ENCODE measurements at places on chromosomes 16 and 17.
A peak's percentile ranks its signal among the peaks of the same experiment; 100 is the strongest.

DNA sequence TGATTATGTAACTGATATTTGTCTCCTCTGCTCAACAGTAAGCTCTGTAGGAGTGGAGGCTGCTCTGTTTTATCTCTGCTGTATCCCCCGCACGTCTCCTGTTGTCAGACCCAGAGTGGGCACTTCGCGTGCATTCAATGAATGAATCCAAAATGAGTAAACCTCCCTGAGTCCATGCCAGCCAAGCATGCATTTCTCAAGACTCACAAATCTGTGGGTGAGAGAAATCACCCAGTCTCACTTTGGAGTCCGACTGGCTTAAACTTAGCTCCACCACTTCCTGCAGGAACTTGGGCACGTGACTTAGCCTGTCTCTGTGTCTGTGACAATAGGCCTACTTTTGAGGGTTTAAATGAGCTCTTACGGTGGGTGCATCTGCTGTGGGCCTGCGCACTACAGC is 3.7 kb downstream of the PNPO start:
- DNase-seq, result no peak

DNA sequence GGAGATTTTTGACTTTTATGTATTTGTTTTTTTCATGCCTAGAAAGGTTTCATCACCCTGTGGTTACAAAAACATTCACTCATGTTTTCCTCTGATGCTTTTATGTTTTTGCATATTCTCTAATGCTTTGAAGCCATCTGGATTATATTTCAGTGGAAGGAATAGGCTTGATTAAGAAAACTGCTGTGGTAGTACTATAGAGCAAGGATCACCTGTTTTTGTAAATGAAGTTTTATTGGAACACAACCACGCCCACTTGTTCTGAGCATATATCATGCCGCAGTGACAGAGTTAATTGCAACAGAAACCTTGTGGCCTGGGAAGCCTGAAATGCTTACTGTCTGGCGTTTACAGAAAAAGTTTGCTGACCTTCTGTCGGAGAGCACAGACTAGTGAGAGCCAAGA is 11.5 kb downstream of the COX10 start:
- DNase-seq, result no peak

GRCh38 chr17:48671697-48672171 is 45.6 kb upstream of the HOXB9 start:
- peak; percentile 63 for DNase-seq

GRCh38 chr17:2181897-2182448 is 121.6 kb downstream of the SMG6 start:
- DNase-seq, result no peak

GRCh38 chr17:57255182-57255775 is 1.0 kb upstream of the MSI2 start:
- DNase-seq, result no peak

DNA sequence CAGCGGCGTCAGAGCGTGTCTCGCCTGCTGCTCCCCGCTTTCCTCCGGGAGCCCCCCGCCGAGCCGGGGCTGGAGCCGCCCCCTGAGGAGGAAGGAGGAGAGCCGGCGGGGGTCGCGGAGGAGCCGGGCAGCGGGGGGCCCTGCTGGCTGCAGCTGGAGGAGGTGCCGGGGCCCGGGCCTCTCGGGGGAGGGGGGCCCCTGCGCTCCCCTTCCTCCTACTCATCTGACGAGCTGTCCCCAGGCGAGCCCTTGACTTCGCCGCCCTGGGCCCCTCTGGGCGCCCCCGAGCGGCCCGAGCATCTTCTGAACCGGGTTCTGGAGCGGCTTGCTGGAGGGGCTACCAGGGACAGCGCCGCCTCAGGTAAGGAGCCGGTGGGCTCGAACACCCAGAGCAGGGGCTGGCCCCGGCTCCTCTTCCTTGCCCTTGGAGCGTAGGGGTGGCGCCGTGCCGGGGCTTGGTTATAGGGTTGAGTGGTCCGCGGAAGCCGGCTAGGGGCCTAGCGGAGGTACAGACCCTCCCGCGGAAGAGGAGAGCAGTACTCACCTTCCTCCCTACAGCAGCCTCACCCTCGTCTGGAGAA is 841 bp downstream of the RAPGEFL1 start:
- DNase-seq, result no peak

GRCh38 chr17:4480929-4481898 is 17.5 kb upstream of the SPNS2 start:
- DNase-seq, result no peak

GRCh38 chr16:11824362-11824761 is 27.0 kb downstream of the RSL1D1 start:
- no peak for DNase-seq

- DNase-seq, result no peak
Observed at GRCh38 chr16:73853968-73854367, 442.6 kb upstream of the PSMD7 start.

DNA sequence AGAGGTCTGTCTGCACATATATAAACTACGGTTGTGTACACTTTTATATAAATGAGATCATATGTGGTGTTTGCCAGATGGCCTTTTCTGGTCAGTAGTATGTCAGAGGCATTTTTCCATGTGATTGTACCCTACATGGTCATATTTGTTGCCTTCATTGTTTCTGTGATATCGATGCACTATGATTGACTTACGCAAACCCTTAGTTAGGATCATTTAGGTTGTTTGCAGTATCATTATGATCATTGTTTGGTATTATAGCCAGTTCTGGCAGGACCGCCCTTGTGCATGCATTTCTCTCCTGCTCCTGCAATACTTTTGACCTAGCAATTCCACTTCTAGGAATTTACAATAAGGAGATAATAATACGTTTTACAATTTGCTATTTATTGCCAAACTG is 169.1 kb downstream of the MSI2 start:
- DNase-seq, result no peak

- DNase-seq, result no peak
Observed at GRCh38 chr17:9098242-9098825, 77.0 kb downstream of the NTN1 start.

DNA sequence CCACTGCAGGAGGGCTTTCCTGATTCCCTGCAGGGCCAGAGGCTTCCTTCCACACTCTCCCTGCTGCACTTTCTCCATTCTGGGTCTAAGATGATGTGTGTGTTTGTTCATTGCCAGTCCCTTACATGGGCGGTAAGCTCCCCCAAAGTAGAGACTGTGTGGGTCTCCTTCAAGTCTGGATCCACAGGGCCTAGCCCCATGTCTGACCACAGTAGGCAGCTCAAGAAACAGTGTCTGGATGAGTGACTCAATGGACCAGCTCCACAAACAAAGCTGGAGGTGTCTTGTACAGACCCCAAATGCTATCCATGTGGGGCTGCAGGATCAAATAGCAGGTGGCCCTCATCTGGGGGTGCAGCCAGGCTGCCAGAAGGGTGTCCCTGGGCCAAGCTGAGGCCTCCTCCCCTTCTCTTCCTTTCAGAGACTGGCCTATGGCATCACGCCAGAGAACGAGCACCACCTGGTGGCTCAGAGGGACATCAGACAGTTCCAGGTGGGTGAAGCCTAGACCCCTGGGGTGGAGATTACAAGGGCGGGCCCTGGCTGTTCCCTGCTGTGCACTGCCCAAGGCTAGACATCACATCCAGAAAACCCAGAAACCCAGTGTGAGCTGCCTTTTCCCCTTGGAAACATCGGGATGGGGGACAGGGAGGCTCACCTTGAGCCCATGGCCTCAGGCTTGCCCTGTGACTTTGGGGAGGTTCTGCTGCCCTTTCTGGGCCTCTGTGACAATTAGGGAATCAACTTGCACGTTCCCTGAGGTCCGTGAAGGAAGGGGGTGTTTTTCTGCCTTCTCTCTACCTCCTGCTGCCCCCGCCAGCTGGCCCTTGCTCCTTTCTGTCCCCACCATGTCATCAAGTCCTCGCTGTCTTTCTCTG is 45.9 kb downstream of the SLC6A2 start:
- DNase-seq, result peak; percentile 43

DNA sequence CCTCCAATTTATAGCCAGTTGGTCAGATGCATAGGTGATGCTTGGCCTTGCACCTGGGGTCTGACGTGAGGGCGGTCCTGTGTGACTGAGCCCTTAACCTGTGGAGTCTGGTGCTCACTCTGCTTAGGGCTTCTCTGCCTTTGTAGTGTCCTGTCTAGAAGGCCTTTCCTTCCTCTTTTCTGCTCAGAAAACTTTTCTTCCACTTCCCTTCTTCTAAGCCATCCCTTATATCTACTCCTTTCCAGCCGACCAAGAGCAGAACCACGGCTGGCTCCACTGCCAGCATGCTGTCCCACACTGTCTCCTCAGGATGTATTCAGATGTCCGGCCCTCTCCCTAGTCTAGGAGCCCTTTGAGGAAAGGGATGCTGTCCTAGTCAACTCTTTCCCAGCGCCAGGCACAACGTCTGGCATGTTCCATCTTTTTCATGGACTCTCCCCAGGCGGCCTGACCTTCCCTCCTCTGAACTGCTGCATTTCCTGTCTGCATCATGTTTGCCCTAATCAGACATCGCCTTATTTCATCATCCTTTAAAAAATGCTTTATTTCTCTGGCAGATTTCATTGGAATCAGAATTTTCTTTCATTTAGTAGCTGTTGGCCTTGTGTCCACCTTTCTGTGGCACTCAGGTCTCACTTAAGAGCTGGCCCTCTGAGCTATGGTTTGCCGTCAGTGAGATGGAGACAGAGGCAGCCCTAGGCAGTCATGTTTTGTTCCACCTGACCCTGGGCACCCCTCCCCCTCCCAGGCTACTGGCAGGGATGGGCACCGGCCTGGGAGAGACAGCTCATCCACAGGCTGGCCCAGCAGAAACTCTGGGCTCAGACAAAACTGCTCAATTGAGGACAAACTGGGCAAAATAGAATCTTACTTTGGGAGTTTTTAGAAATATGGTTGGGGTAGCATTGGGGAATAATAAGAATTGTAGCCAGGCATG is 15.5 kb upstream of the BRCA1 start:
- no peak for DNase-seq

GRCh38 chr16:89047331-89048089 is 46.1 kb upstream of the ACSF3 start:
- no peak for DNase-seq

DNA sequence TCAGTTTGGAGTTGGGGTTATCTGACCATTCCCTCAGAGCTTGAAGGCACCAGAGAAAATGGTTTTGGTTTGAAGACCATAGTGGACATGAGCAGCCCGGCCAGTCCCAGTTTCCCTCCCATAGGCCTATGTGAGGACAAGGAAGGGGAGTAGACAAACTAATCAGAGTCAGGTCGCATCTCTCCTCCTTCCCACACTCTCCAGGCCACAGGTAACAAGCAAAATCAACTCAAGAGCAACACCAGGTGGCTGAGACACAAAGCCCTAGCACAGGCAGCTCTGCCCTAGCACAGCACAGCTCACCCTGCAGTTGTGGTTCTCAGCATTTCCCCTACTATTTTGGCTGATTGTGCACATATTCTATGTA is 7.2 kb downstream of the SUPT4H1 start:
- DNase-seq, result no peak

- DNase-seq, result no peak
Observed at GRCh38 chr17:18981642-18982424, 22.7 kb downstream of the FAM83G start.

DNA sequence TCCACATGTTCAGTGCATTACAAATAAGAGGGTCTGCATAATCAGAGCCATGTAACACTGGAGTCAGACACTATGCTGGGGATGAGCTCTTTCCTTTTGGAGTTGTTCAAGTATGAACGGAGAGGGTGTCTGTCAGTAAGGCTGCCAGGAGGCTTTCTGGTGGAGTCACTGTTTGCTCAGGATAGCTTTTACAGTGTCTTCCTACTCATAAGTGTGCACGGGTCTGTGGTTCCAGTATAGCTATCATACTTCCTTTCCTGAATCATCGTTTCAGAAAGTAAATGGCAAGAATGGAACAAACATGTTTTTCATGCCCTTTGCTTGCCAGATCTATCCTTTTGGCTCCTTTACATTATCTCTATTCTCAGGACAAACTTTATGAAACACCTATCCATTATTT is 152.7 kb upstream of the CDH11 start:
- DNase-seq, result no peak

DNA sequence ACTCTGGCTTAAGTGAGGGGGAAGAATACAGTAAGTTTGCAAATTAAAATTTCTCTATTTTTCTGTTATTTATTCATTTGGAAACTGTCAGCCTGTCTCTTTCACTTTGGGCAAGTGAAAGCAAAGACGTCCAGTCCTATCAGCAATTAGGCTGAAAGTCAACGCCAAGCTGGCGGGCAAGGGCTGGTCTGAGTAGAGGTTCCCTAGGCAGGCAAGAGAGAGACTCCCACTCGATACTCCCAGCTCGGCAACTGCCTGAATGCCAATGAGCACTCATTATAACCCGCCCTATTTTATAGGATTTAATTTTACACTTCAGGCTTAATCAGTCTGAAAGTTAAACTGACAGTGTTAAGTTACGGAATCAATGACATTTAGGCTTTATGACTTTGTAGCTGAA is 14.3 kb upstream of the SLC38A8 start:
- no peak for DNase-seq

DNA sequence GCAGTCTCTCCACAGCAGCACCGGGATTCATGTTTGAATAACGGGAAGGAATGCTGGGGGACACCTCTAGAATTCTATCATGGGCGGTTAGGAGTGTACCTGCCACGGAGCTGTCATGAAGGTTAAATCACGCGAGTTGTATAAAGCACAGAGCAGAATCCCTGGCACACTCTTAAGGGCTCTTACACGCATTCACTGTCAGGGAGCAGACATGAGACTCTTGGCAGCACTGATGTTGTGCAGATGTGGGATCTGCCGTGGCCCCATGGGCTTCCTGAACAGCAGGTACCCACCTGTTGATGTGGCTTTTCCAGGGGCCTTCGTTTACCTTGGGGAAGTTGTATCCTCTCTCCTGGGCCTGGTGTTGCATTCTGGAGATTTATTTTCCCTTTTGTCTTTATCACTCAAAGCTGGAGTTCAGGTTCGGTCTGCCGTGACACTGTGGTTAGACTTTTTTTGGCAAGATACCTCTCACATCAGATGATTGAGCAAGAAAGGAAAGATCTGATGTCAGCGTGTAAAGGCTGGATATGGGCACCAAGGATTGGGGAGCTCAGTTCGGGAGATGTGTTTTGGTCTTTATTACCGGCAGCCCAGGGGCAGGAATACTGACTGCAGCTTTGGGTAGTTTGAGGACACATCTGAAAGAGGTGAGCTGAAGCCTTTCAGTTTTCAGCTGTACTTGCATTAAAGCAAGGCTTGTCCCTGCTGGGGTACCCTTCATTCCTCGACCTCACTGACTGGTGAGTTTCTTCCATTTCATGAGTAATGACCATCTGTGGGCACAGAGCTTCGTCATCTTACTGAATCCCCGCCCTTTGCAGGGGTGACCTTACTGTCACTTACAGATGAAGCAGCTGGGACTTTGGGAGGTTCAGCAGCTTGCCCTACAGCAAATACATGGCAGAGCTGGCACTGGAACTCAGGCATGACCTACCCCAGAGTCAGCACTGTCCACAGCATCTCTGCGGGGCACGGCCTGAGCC is 19.3 kb downstream of the KNOP1 start:
- DNase-seq, result no peak

- DNase-seq, result no peak
Observed at GRCh38 chr16:58176608-58177352, 21.1 kb downstream of the CSNK2A2 start.

DNA sequence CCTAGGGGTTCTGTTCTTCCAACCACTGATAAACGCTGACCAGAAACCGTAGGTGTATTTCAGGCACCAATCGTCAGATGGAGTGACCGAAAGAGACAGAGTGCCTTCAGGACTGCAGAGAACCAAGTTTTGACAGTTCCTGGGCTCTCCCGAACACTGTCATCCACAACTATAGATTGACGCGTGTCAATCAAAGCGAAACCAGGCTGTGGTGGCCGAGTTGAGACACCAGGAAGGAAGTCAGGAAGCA is 11.9 kb upstream of the AURKB start:
- no peak for DNase-seq

- no peak for DNase-seq
Observed at GRCh38 chr16:58850019-58850677, 116.0 kb upstream of the GOT2 start.

- DNase-seq, result no peak
Observed at GRCh38 chr17:39527220-39527813, 66.0 kb downstream of the CDK12 start.
